ENCODE measurements at places on chromosomes 7 and 10. TPM values are rescaled to one million over a fixed set of nuclear protein-coding genes. Genes with fewer than 3 reads are reported as not detected.

GRCh38 chr10:20330246-20330645 is 514.0 kb downstream of the PLXDC2 start:
- peaks cover 24% of the 10 kb centered on the region for H3K36me3 ChIP-seq
- H3K27ac ChIP-seq = no peak overlapping the region
- H3K27me3 ChIP-seq = no peaks in the 10 kb centered on the region
- H3K4me1 ChIP-seq = peaks cover 2% of the 10 kb centered on the region
- H3K4me3 ChIP-seq = no peak overlapping the region
- no peak for DNase-seq

- H3K27ac ChIP-seq = no peak overlapping the region
- no peaks in the 10 kb centered on the region for H3K36me3 ChIP-seq
- no peaks in the 10 kb centered on the region for H3K27me3 ChIP-seq
- H3K4me1 ChIP-seq = peaks cover 4% of the 10 kb centered on the region
Measured at GRCh38 chr10:69103784-69104183, 15.9 kb downstream of the SRGN start.

GRCh38 chr10:27542812-27543211 is 38.7 kb downstream of the RAB18 start:
- no peaks in the 10 kb centered on the region for H3K27me3 ChIP-seq
- H3K4me1 ChIP-seq = peaks cover 15% of the 10 kb centered on the region
- no peak overlapping the region for H3K4me3 ChIP-seq
- no peak overlapping the region for H3K27ac ChIP-seq
- peaks cover 12% of the 10 kb centered on the region for H3K36me3 ChIP-seq
- DNase-seq = no peak

DNA sequence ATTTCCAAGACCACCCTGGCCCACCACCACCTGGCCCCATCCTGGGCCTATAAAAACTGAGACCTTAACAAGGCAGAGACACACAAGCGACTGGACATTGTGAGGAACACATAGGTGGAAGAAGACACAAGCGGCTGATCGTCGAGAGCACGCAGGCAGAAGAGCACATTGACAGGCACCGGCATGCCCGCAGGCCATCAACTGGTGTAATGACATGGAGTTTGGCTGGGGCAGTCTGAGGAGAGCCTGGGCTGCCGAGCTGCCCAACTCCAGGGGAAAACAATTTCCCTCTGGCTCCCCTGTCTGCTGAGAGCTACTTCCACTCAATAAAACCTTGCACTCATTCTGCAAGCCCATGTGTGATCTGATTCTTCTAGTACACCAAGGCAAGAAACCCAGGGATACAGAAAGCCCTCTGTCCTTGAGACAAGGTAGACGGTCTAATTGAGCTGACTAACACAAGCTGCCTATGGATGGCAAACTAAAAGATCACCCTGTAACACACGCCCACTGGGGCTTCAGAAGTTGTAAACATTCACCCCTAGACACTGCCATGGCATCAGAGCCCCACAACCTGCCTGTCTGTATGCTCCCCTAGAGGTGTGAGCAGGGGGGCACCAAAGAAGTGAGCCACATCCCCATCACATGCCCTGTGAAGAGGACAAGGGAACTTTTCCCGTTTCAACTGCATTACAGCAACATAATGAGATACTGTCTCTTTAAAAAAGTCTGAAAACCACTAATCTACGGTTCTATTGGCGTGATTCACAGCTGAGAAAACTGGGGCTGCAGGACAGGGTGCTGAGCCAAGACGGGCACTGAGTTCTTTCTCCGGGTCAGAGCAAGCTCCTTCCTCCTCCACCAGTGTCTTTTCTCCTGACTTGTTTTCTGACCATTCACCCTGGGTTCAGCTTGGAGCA is 18.5 kb upstream of the TNS3 start:
- H3K27ac ChIP-seq = no peak overlapping the region
- H3K4me1 ChIP-seq = no peaks in the 10 kb centered on the region
- no peak overlapping the region for H3K4me3 ChIP-seq
- H3K27me3 ChIP-seq = peaks cover 15% of the 10 kb centered on the region

DNA sequence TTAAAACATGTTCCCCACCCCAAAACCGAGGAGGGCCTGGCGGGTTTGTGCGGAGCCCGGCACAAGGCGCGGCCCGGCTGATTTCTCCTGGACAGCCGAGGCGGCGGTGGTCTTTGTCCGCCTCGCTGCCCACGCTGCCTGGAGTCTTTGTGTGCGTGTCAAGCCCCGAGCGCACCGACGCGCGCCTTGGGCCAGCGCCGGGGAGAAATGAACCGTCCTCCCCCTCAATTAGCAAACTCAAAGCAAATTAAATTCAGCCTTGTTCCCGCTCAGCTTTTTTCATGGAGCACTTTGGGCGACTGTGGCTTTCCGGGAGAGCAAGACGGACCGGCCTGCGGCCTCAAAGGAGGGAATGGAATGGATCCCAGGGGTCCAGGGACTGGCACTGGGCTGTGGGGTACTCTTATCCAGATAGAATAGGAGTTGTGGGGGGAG is 4.1 kb downstream of the EMX2 start:
- no peak overlapping the region for H3K27ac ChIP-seq
- DNase-seq = no peak
- peaks cover 57% of the 10 kb centered on the region for H3K4me1 ChIP-seq
- H3K4me3 ChIP-seq = peak overlapping the region; percentile 57
- H3K36me3 ChIP-seq = no peaks in the 10 kb centered on the region
- H3K27me3 ChIP-seq = peaks cover 99% of the 10 kb centered on the region

- H3K36me3 ChIP-seq = peaks cover 12% of the 10 kb centered on the region
- DNase-seq = no peak
- no peaks in the 10 kb centered on the region for H3K27me3 ChIP-seq
- no peak overlapping the region for H3K27ac ChIP-seq
- H3K4me1 ChIP-seq = peaks cover 13% of the 10 kb centered on the region
Measured at GRCh38 chr7:135150072-135150782, 2.4 kb downstream of the TMEM140 start.

- H3K27me3 ChIP-seq = no peaks in the 10 kb centered on the region
- no peak overlapping the region for H3K4me3 ChIP-seq
- no peak overlapping the region for H3K27ac ChIP-seq
- H3K36me3 ChIP-seq = no peaks in the 10 kb centered on the region
- H3K4me1 ChIP-seq = peaks cover 58% of the 10 kb centered on the region
Measured at GRCh38 chr10:112711366-112711765, 238.7 kb upstream of the TCF7L2 start.

- H3K4me1 ChIP-seq = peaks cover 30% of the 10 kb centered on the region
- H3K36me3 ChIP-seq = no peaks in the 10 kb centered on the region
- H3K4me3 ChIP-seq = no peak overlapping the region
- H3K27me3 ChIP-seq = peaks cover 5% of the 10 kb centered on the region
- no peak overlapping the region for H3K27ac ChIP-seq
Measured at GRCh38 chr10:76357726-76358415, 926.4 kb downstream of the LRMDA start.

GRCh38 chr7:84549409-84549808 is 354.8 kb upstream of the SEMA3A start:
- H3K27me3 ChIP-seq = no peaks in the 10 kb centered on the region
- no peaks in the 10 kb centered on the region for H3K36me3 ChIP-seq
- H3K4me3 ChIP-seq = no peak overlapping the region
- no peak for DNase-seq
- peaks cover 22% of the 10 kb centered on the region for H3K4me1 ChIP-seq

- H3K27me3 ChIP-seq = no peaks in the 10 kb centered on the region
- no peaks in the 10 kb centered on the region for H3K36me3 ChIP-seq
Measured at GRCh38 chr7:2388637-2388954, 14.8 kb upstream of the CHST12 start.

Gene CYP26A1
- total RNA-seq = 3.1 TPM

Gene FAM25G
- not detected for total RNA-seq

Gene LIPJ
- not detected for total RNA-seq

Gene HPSE2
- total RNA-seq = 0.60 TPM

Data from WTC11 (cell line).